COLO829 (cell line): ENCODE measurements at places on chromosomes 13 and 19.

DNA sequence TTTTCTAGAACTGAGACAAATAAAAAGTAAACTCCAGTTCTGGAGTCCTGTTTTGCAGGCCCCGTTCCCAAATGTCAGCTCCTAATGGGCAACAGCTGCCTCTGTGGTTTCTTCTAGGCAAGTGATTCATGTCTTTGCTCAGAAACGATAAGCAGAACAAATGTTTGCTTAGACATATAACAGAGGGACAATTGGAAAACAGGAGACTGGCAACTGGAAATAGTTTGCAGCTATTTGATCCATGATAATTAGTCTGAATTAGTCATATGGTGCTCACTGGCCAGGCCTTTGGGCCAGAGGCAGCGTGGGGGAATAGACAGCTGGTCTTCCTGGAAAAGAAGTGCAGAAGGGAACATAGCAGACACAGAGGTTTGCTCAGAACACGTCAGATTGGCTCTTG, 29.2 kb upstream of the TSHZ3 start:
- DNase-seq = peak; percentile 22

GRCh38 chr13:34733721-34734120, 208.3 kb upstream of the NBEA start:
- DNase-seq = no peak

- no peak for DNase-seq
Measured at GRCh38 chr13:88541994-88542393, 870.8 kb downstream of the SLITRK5 start.

DNA sequence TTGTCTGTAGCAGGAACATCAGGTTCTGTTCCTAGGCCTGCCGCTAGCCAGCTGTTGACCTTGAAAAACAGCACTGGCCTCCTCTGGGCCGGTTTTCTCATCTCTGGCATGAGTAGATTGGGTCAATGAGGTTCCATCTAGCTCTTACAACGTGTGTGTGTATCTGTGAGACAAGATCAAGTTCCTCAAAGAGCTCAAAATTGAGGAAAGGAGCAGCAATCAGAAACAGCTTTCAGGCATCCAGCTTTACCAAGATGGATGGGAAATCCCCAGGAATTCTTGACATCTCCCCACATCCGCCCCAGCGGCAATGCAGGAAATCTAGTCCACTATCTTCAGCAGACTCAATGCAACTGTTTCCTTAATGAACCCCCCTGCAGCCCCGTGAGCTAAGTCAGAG, 4.9 kb downstream of the FLT1 start:
- no peak for DNase-seq

DNA sequence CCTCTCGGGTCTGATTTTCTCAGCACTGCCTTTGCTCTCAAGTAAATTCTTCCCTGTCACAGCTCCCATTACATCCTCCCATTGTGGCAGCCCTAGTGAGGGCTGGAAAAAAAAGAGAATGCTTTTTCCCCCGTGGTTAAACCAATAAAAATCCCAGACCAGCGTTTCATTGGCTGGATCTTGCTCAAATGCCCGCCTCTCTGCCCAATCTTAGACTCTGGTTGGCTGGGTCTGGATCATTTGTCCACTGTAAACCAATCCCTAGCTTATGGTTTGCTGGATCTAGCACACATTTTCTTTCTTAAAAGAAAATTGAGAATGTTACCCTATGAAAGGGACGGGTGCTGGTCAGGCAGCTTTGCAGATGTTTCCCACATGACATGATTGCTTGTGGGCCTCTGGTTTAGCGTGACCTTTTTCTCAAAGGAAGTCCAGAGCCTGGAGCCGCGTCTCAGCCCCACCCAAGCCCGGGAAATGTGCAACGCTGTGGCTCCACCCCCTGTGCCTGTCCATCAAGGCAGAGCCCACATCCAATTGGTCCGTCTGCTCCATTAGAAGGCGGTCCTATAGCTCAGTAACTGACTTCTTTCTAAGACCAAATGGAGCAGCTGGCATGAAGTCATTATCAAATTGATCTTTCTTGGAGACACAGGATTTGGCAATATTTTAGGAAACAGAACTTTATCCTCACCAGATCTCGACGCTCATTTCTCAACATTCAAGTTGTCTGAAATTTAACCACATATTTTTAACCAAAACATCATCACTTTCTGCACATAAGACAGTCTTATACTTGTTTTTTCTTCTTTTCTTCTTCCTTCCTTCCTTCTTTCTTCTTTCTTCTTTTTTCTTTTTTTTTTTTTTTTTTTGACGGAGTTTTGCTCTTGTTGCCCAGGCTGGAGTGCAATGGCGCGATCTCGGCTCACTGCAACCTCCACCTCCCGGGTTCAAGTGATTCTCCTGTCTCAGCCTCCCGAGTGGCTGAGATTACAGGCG, 2.6 kb upstream of the MCEMP1 start:
- DNase-seq = peak; percentile 58

GRCh38 chr13:45417790-45418534, at the start of gene SLC25A30:
TSS of gene SLC25A30 (minus strand) at chr13:45418373. CDS start at chr13:45411425, 6,948 bp downstream.
- peak; percentile 73 for DNase-seq

DNA sequence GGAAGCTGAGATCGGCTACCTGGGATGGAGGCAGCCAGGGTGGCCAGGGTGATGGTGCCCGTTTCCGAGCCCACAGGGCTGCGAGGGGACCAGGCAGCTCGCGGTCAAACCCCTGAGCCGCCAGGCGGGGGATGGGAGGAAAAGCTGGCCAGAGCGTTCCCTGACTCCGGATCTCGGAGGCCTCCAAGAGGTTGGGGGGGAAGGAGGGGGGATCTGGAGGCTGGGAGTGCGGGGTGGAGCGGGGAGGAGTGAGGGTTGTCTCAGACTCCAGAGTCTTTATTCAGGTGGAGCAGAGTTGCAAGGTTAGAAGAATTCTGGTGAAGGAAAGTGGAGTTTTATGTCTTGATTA, 1.1 kb downstream of the CACNG7 start:
- DNase-seq = no peak

GRCh38 chr13:101624210-101624922, 171.9 kb downstream of the ITGBL1 start:
- no peak for DNase-seq

- no peak for DNase-seq
Measured at GRCh38 chr13:112133499-112134390, 66.8 kb downstream of the SOX1 start.

- DNase-seq = no peak
Measured at GRCh38 chr13:45199711-45200110, 1.1 kb downstream of the KCTD4 start.

DNA sequence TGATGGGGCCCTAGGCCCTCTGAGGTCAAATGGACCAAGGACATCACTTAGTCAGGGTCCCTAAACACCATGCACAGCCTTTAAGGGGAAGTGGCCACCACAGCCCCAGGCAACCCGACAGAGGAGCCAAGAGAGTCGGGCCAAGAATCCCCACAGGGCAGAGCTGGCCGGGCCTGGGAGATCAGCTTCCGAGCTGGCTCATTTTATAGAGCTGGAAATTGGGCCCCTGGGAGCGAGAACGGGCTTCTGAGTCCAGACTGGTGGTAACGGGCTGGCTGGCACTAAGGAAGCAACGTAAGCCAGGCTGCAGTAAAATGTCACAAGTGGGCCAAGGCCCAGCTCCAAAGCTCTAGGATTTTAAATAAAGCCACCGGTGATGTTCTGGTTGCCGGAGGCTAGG, 51.1 kb downstream of the HSPH1 start:
- no peak for DNase-seq

DNA sequence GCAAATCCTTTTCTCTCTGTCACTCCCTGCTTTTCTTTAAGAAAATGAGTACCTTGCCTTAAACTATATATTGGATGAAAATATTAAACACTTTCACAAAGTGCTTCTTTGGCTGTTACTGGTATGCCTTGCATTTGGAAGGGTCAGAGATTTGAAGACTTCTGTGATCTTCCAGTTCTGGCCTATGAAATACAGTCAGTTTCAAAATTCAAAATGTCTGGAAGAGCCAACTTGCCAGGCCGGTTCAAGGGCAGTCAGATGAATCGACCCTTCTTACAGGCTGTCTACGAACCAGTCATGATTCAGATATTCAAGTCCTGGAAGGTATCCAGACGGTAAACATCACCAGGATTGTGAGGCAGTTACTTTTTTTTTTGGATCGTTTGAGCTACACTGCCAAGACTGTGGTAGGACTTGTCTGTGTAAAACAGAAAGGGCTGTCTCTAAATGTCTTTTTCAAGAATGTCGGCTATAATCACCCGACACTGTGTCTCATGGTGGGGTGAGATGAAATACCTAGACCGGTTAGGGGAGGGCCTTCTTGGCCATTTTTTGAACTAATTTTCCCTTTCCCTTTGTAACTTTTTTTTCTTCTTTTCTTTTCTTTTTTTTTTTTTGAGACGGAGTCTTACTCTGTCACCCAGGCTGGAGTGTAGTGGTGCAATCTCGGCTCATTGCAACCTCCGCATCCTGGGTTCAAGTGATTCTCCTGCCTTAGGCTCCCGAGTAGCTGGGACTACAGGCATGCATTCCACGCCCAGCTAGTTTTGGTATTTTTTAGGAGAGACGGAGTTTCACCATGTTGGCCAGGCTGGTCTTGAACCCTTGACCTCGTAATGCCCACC, 11.2 kb downstream of the ACTN4 start:
- peak; percentile 94 for DNase-seq

DNA sequence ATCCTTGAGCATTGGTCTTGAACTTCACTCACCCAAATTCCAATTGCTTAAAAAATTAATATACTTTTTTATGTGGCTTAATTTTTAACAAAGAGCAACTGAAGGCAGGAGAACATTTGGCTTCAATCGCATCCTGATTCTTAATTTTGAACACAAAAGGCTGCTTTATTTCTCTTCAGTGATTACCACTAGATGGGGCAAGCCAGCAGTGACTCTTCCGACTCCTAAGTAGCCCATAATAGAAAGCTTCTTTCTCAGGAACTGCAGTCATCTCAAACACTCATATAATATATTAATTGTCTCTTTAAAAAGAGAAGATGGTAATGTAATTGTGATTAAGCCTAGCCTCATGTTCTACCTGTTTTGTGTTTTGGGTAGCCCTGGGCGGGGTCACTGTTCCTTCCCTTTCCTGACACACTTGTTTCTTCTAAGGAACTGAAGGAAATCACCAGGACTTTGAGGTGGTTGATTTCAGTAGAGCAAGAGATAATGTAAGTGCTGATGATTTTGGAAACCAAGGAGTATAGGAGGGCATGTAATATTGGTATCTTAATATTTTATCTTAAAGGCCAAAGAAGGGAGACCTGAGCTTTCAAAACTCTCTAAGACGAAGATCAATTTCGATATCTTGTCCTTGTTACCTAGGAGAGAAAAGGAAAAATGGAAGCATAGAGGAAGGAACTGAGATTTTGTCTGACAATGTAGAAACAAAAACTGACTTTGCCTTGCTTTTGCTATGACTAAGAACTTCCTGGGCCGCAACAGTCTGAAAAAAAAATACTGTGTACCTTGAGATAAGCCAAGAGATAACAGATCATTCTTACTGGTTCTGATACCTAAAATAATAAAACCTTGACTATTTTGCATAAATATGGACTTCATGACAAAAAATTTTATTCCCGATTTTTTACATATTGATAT, 73.1 kb downstream of the TNFSF13B start:
- peak; percentile 57 for DNase-seq

DNA sequence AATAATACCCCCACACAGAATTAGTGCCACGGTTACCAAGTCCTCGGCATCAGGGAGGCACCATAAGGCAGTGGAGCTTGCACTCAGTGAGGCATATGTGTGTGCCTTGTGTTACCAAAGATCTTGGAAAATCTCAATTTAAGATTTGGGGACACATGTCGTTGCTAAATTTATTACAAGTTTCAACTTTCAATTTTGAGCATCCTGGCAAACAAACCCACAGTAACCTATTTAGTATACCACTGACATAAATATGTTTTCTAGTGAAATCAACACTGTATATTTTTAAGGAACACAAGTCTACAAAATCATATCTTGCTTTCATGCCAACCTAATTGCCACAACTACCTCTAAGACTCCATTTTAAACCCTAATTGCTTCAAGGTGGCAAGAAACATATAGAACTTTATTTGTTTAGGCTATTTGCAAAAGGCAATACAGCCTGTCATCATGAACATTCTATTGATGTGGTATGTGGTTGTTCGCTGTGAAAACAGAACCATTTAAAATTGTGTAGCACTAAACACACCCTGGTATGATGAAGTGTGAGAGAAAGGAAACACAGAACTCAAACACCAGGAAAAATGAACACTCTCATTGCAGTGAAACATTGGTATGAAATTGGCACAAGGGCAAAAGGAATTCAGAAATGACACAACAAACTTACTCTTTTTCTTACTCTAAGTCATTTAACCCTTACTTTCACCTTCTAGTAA, 531.1 kb downstream of the IRS2 start:
- DNase-seq = no peak

GRCh38 chr13:34993470-34993869, 51.4 kb downstream of the NBEA start:
- no peak for DNase-seq

DNA sequence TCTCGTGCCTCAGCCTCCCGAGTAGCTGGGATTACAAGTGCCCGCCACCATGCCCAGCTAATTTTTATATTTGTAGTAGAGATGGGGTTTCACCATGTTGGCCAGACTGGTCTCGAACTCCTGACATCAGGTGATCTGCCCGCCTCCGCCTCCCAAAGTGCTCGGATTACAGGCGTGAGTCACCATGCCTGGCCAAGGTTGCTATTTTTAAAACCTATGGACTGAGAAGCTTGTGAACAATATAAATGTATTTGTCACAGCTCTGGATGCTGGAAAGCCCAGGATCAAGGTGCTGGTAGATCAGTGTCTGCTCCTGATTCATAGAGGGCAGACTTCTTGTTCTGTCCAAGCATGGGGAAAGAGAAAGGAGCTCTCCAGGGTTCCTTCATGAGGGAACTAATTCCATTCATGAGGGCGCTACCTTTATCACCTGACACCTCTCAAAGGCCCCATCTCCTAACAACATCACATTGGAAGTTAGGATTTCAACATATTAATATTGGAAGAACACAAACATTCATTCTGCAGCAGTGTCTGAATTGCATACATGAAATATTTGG, 16.1 kb downstream of the CARD8 start:
- no peak for DNase-seq

DNA sequence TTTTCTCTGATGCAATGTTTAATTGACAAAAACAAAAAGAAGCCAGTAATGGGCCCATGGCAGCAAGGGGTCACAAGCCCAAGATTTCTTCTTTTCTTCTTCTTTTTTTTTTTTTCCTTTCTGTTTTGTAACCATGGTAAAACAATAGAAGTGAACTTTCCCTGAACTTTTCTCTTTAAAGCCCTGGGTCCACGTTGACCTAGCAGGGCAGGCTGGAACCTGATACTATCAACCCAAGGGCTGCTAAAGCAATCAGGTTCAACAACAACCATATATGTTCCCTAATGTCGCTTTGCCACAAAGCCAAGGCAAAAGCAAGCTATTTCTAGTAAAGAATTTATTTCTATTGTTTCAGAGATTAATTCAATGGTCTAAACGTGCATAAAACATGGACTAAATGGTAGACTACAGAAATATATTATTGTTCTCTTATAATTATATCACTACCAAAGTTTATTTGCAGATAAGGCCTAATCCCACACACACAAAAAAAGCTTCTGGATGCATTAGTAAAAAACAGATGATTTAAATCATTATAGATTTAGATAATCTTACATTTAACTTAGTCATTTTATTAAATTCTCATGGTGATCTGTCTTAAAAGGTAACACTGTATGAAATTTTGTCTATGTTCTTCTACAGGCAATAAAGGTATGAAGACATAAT, 153.9 kb downstream of the DACH1 start:
- DNase-seq = no peak
